ENCODE measurements at places on chromosomes 3 and 15.

DNA sequence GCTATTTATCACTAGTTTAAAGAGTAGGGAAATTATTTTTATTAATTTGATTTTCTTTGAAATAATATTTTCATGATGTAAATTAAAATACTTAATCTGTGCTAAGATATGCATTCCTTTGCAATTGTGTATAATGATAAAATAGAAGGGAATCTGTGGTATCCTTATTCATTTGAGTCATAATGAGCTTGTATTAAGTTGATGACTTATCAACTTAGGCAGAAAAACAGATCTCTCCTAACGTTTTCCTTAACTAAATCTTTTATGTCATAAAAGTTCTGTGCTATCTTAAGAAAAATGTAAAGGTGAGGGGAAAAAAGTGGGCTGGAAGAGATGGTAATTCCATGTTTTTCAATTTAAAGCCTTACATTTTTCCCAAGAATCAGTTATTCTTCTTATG, 1.9 kb downstream of the FGF7 start:
- DNase-seq, result no peak

- no peak for DNase-seq
Observed at GRCh38 chr3:47015151-47015550, 35.7 kb downstream of the NBEAL2 start.

GRCh38 chr15:48702569-48703236, 57.2 kb upstream of the FBN1 start:
- DNase-seq, result no peak

- DNase-seq, result no peak
Observed at GRCh38 chr15:91102546-91103330, 2.7 kb downstream of the SV2B start.

GRCh38 chr3:189457631-189458412, 173.4 kb upstream of the TP63 start:
- DNase-seq, result no peak

DNA sequence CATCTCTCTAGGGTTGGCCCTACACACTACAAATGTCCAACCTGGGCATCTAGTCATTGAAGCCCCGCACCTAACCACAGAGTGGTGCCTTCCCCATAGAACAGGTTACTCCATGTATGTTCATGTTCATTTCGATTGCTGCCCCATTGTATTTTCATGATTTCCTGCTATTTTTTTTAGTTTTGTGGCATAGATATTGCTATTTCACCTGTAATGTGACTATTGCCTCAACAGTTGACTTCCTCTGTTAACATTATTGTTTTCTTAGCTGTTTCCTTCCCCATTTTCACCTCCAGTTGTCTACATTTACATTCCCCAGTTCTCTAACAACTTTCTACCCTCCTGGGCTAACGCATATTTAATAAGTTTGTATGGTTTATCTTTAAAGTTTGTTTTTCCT, 137.7 kb upstream of the RBMS3 start:
- DNase-seq, result no peak

DNA sequence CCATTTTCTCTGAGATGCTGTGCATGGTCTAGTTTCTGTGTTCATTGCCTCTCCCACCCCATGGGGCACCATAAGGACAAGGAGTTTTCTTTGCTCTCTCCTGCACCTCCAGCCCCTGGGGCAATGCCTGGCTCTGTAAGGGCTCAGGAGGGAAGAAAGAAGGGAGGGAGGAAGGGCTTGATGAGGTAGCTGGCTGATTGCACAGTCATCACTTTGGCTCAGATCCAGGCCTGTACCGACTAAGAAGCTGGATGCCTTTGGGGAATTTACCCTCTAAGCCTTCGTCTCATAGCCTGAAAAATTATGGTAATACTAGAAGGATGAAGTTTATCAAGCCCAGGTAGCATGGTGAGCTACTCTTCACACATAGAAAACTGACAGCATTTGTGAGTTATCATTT, 382.9 kb downstream of the GABRG3 start:
- no peak for DNase-seq

DNA sequence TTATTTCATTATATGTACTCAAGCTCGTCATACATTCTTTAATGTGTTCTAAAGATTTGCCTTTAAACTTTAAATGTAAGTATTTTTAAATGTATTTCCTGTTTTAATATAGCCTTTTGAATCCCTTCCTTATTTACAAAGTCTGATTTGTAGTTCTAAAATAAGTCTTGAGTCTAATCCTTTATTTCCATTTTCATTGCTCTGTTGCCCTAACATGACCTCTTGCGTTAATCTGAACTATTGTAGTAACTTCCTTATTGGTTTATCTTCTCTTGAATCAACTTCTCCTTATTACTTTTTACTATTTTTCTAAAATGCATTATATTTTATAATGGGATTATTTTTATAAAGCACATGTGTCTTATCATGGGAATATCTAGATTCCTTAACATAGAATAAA, 24.0 kb downstream of the KNL1 start:
- DNase-seq, result no peak

GRCh38 chr15:47767035-47767434, 49.7 kb downstream of the SEMA6D start:
- no peak for DNase-seq

- no peak for DNase-seq
Observed at GRCh38 chr3:134075568-134075825, 45.8 kb upstream of the SLCO2A1 start.

GRCh38 chr3:185052631-185053030, 100.2 kb downstream of the C3orf70 start:
- DNase-seq, result no peak

DNA sequence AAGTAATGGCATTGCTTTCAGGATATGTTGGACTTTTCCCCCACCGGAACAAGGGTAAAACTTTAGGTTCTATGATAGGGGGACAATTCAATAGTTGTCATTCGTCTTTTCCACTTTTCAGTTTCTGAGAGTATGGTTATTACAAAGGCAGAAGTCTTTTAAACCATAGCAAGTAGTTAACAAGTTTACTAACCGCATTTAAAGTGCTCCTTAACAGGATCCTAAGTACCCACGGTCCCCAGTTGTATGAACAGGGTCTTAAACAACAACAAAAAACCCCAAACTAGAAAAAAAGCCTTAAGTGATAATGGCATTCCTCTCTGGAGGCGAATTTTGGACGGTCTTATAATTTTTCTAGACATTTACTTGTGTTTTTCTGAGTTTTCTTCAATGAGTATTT, 831 bp downstream of the IFT57 start:
- no peak for DNase-seq

GRCh38 chr3:117874028-117874690, 1160.5 kb downstream of the IGSF11 start:
- DNase-seq, result no peak

GRCh38 chr15:74808840-74809229, 3.8 kb upstream of the LMAN1L start:
- DNase-seq, result no peak

- no peak for DNase-seq
Observed at GRCh38 chr3:194691481-194692283, 6.0 kb downstream of the FAM43A start.

DNA sequence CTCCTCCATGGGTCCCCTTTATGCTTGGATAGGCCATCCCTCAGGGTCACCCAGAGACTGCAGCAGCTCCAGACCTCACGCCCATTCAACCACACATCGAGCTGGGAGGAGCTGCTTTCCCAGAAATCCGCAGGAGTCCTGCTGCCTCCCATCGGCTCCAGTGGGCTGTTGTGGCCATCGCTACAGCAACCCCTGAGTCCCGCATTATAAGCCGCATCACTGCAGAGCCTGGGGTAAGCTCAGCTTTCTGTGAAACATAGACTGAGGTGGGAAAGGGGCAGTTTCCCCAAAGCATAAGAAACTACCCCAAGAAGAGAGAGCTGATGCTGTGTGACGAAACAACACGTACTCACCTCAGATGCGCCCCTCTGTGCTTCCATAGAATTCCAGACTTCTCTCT, 35.7 kb downstream of the MRPL46 start:
- DNase-seq, result no peak

DNA sequence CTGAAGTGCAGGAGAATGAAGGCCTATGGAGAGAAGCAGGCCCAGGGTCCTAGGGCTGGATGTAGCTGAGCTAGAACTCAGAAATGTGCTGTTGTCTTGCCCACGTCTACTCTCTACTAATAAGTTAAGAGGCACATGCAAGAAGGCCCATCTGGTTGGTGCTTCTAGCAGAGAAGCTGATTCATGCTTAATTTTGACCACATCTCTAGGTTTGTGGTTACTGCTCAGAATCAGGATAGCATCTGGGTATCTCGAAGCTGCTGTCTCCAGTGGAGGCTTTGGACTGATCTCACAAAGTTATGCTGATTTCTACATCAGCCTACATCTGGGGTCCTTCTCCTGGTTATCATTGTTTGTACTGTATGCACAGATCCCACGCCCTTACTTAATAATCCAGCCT, 87.3 kb downstream of the CACNA1D start:
- DNase-seq, result no peak

DNA sequence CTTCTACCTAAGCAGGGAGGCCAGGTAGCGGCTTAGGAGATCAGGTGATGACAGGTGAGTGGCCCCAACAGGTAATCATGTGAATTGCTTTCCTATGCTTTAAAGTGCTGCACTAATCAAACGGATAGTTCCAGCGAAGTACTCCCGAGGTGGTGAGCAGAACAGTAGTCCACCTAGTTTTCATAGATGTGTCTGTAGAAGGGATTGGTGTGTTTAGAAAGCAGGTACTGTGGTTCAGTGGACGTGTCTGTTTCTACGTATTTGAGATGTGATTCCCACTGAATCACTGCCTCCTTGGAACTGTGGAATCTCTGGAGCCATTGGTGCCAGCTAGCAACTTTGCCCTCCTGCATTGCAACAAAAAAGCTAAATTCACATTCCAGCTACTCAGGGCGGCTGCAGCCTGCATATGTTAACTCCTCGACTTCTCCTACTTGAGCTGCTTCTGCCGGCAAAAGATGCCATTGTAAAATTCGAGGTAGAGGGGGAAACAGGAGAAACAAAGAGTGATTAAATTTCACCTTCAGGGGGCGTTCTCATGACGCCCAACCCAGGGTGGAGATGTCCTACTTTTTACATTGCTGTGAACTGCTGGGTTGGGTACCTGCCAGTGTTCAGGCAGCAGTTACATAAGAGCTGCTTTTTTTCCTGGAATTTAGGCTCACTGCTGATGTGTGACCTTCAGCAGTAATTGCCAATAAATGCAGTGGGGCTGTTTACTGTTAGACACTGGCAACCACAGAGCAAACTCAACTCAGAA, 227.3 kb downstream of the ITPR1 start:
- no peak for DNase-seq

DNA sequence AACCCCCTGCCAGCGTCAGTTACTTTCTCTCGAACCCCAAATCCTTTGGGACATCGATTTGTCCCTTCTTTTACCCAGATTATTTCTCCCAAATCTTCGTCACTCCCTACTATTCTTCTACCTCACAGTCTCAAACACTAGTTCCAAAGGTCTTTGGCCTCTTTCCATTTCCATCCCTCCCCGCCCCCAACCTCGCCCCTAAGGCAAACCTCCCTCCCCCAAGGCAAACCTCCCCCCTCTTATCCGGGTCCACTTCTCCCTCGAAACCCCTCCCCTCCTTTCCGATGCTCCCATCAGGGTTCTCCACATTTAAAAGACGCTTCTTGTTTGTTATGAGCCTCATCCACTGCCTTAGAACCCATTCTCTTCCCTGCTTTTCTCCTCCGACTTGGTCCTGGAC, 583 bp downstream of the EAF1 start:
- DNase-seq, result no peak

DNA sequence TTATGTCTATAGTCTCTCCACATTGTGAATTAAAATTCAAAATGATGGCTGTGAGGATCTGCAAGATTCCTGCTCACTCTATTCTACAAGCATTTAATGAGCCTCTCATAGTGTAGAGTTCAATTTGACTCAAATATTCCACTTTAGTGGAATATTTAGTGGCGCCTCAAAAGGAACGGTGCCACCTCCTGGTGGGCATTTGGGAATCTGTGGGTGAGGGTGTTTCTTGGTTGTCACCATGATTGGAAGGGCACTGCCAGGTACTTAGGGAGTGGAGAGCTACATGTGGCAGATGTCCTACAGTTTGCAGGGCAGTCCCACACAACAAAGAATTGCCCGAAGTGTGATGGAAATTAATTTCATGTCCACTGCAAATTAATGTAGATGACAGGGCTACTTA, 21.5 kb upstream of the KCNMB3 start:
- no peak for DNase-seq

DNA sequence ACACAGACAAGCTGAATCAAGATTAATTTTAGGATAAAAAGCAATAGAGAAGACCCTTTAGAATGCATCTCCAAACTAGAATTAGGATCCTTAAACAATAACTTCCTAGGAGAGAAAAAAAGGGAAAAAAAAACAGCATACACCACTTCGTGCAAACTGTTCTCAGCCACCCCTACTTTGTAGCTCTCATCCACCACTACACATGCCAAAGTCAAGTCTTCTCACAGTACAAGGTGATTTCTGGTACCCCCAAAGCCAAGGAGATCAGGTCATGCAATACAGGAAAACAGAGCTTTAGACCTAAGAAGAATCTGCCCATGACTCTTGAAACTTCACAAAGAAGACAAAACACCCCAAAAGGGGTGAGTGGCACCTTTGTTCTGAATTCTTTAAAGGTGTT, 166.9 kb downstream of the SUCNR1 start:
- no peak for DNase-seq

- no peak for DNase-seq
Observed at GRCh38 chr3:11452885-11453847, 181.0 kb downstream of the ATG7 start.

DNA sequence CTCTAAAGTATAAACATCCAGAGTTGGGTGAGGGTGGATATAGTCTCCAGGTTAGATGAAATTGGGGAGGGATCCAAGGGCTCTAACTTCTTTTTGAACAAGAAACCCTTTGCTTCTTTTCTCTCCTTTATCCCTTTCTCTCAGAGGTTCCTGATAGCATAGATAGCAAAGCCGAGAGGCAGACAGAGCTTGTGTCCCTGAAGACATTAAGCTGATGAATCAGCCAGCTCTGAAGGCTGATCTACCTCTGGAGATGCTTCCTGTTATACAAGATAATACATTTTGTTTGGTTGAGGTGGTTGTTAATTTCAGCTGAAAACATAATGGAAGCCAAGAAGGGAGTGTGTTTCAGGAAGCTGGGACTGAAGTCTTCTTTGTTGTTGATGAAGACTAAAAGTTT, 193.2 kb downstream of the PDCD6IP start:
- no peak for DNase-seq

All from KG1 (cell line).